ENCODE measurements at places on chromosomes 3 and 15.

DNA sequence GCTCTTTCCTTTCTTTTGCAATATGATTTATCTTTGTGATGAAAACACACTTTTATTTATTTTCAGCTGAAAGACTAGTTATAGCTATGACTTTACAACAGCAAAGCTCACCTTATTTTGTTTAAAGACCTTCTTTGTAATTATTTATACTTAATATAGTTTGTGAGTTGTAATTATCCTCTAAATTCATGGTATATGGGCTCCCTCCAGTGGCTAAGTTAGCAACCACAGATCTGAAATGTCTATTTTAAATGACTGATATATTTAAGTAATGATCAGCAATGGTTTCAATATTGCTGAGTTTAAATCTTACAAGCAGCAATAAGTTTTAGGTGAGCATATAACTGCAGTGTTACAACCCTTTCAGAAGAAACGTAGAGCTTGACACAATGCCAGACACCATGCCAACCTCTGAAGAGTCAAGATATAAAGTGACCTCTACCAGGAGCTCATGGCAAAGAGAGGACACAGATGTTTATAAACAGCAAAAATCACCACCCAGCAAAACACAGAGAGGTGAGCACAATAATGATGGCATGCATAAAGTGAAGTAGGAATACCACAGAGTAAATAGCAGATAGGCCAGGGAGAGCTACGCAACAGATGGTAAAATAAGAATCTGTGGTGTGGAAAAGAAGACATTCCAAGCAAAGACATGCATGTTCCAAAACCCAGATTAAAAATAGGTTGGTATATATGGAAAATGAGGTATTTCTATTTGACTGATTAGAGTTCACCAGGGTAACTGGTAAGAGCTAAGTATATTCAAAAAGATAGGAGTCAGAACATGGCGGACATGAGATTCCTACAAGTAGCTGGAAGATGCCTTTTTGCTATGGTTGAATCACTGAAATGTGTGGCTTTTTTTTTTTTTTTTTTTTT, 143.7 kb upstream of the ZNF385D start:
- DNase-seq = no peak

DNA sequence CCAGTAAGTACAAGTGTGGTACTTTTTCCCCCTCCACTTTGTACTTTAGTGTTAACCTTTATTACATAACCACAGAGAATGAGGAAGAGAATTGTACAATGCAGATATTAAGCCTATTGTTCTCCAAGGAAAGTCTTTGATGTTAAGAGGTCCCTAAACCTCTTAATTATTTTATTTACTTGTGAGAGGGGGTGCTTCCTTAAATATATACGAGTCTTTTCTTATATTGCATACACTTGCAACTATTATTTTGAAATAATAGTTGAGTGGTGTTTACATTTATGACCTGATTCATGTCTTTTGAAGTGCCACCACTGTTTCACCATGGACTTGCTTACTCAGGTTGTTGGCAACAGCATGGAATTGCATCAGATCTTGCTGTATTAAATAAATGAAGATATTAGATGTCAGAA, 10.1 kb downstream of the USP3 start:
- DNase-seq = no peak

DNA sequence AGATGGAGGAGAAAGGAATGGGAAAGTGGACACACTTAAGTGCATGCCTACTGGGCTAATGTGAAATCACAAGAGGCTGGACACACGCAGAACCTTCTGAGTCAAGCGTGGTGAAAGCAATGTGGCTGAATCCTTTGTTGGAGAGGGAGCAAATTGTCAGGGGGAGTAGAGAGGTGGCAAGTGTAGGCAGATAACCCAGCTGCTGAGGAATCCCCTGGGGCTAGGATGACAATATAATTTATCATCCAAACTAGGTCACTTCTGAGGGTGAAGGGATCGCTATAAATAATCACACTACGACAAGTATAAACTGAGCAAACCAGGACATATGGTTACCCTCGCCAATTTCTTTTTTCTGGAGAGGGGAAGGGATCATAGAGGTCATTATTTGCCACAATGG, 28.7 kb downstream of the TAMM41 start:
- no peak for DNase-seq

- no peak for DNase-seq
Measured at GRCh38 chr3:140373234-140373633, 304.6 kb upstream of the TRIM42 start.

DNA sequence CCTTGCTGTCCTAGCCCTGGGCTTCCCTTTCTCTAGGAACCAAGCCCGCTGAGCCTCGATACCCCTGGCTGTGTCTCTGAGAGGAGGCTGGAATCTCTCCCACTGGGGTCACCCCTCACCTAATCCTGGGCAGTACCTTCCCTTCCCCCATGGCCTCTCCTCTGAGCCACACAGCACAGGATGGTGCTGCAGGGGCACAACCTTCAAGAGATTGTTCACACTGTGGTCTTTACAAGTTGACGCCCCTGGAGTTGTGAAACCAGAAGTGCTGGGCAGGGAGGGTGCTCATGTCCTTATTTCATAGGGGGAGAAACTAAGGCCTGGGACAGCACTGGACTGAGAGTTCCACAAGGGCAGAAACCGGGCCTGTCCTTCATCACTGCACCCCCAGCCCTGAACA, 70.9 kb upstream of the TMEM115 start:
- no peak for DNase-seq

GRCh38 chr3:75248974-75249373, 415.2 kb upstream of the FRG2C start:
- DNase-seq = no peak

DNA sequence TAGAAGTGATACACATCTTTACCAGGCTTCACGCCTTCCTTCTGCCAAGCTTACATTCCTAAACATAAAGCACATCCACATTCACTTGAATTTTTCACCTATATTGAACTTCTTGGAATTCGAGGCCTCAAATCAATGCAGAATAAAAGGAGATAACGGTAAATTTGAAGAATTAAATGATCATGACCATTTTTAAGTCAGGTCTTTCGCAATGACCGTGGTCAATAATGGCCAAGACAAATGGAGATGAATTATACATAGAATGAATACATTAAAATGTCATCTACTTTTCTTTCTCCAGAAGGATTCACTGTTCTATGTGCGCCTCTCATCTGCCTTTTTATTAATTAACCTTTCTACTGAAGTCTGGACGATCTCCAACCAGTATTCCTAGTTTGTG, 5.3 kb upstream of the GOLGA8A start:
- DNase-seq = no peak

DNA sequence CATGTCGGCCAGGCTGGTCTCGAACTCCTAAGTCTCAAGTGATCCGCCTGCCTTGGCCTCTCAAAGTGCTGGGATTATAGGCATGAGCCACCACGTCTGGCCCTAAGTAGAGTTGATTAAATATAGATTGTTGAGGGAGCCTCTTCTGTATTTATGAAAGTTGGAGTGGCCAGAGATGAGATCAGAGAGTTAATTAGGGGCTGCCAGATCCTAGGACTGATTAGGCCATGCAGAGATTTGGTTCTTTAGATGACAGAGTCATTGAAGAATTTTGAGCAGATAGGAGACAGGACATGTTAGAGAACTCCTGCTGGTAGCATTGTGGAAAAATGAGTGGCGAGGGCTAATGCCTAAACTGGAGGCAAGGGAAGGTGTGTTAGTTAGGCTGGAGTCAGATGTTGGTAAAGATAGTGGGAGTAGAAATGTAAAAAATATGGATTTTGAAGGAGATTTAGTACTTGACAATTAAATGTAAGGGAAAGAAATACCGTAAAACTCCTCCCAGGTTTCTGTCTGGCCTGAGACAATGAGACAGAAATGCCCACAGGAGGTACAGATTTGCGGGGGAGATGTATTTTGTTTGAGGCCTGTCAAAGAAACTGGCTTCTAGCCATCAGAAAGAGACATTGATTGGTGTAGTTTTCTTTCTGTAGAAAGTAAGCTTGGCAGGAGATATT, 23.4 kb downstream of the SACM1L start:
- DNase-seq = no peak

DNA sequence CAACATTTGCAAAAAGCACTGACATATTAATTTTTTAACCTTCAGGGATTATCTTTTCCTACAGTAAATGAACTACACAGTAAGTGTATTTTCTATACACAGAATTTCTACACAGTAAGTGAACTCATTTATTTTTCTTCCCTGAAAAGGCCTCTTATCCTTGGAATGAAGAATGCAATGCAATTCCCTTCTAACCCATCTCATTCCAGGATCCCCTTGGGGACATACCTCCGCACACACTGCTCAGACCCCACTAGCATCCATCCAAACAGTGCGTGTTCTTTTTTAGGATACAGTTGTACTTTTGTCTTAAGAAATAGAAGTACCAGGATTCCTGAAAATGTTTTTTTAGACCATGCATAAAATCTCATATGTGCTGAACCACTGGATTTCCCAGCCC, 152.8 kb downstream of the UACA start:
- no peak for DNase-seq

GRCh38 chr3:53255775-53256703, at the start of gene TKT:
Gene TKT, minus strand, starts transcription at chr3:53256022. Its CDS starts 80 bp downstream, at chr3:53255942.
- peak; percentile 95 for DNase-seq

DNA sequence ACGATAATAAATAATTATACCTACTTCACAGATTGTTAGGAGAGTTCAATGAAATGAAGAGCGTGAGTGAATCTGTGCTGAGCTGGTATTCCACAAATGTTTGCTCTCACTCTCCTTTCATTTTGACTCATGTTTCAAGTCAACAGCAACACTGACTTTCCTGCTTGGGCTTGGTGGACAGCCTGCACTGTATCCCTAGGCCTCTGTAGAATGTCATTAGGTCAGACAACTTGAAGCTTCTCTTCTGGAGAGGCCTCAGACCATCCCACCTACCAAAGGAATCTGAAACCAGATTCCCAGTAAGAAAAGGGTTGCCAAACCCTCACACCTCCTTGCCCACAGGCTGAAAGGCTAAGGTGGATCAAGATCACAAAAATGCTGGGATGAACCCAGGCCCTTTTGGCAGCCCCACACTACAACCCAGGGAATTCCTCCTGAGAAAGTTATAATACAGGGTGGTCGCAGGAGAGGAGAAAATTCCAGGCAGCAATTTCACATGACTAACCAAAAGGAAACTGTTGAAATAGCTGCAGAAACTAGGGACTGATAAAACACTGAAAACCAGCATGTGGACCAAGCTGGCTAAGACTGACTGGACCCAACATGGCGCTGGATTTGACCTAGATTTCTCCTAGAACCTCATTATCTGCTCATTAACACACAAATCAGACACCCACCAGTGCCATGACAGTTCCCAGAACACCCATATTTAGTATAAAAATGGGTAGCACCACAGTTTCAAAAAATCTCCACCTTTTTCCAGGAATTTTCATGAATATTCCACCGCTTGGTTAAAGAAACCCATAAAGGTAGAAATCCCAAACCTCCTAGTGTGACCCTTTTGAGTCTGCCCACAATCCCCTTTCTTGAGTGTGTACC, 57.0 kb upstream of the ZNF148 start:
- no peak for DNase-seq

GRCh38 chr3:134300520-134300919, 49.9 kb upstream of the RYK start:
- DNase-seq = no peak

DNA sequence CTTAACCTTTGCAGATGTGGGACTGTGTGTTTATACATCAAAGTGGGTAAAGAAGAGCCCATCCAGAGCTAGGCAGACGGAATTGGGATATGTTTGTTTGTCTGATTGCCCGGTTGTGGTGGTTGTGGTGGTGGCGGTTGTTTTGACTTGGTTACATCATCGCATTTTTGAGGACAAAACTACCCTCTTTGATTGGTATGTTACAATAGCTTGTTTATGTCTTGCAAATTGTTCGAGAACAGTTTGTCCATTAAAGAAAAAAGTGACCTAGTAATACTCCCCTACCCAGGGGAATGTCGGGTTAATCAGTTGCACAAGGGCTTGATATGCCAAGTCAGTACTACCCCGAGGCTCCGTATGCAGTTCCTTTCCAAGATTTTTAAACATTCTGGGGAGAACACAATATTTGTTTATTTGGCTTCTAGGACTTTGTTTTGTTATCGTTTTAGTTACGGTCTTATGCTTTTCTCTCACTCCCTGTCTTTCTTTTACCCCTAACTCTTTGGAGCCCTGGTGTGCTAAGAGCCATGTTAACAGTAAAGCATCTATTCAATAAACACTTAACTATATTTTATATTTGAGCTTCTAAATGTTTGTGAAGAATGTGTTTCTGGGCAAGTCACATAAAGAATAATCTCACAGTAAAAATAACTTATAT, 315.4 kb downstream of the LPP start:
- no peak for DNase-seq

DNA sequence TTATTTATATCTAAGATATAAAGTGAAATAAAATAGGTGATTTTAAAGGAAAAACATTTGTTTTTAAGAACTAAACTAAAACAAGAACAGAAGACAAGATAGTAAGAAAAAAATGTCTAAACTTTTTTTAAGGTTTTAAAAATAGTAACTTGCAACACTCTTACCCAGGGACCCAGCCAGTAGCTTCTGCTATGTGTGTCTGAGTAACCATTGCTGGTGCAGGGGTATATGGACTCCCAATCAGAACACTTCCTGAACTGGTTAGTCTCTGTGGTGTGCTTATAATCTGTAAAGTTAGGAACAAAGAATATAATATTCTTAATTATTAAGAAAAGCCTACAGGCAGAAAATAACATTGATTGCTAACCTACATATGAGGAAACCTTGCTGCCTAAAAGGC, 118.4 kb downstream of the ATP1B3 start:
- no peak for DNase-seq

- no peak for DNase-seq
Measured at GRCh38 chr3:17070161-17070959, 185.6 kb downstream of the PLCL2 start.

DNA sequence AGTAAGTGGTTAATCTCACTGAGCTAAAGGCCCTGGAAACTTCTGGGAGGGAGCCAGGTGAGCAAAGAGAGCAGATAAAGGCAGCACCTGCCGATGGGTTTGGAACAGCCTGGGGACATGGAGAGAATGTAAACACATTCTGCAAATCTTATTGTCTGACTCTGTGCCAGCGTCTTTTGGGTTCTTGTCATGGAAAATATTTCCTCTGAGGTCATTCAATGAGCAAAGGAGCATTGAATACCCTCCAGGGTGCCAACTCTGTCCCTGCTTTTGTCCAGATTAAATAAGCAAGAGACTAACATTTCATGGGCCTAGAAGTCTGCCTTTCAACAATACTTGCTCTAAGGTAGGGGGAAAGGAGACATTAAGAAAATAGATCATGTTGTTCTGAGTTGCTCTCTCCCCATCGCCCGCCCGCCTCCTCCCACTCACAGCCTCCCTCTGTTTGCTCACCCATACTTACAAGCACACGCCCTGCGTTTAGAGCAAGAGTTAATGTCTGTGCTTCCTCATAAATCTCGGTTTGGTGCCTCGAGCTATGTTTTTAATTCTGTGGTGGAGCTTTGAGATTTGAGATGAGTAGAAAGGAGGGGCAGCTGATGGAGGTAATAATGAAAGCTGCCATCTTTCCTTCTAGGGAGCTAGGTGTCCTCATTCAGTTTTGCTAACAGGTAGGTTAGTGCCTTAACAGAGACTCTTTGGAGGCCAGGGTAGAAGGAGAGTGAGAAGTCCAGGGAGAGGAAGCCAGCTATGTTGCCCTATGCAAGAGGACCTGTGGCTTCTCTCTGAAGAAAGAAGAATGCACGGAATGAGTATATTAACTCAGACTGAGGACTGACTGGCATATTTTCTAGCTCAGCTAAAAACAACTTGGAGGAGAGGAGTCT, 132.9 kb downstream of the TPRG1 start:
- peak; percentile 67 for DNase-seq

GRCh38 chr3:130384476-130385025, 39.1 kb downstream of the COL6A5 start:
- DNase-seq = no peak

Data from upper lobe of right lung (tissue), 1 donor.